ENCODE measurements at places on chromosomes 16 and 17.

DNA sequence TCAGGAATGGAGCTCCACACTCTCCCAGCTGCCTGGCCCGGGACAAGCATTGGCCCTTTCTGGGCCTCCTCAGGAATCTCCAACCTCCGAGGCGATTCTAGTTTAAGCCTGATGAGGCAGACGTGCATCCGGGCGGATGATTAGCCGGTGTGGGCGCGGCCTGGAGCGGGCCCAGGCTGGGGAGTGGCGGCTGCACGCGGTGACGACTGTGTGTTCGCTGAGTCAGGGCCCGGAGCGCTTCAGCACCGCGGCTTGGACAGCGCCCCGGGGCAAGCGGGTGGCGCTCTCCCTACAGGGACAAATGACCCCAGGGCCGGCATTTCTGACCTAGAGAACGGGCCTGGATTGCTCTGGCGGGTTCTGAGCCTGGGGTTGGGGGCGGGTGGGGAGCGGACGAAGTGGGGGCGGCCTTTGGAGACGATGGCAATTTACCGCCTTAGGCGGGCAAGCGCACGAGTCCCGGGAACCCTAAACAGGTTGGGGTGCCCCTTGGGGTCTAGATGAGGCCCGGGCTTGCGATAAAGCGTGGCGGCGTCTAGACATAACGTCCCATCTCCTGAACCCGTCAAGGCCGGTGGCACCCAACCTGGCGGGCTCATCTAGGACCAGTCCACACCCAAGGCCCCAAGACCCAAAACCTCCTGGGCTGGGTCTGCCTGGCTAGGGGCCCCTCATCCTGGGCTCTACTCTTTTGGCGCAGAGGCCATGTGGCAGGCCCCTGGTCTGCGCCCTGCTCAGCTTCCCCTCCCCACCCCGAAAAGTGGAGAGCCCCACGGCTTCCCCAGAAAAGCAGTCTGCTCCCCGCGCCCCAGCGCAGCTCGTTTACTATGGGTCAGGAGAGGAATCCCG, 22.3 kb upstream of the ZNHIT3 start:
- peak; percentile 98 for ATAC-seq

GRCh38 chr16:31874366-31875111, 932 bp downstream of the ZNF267 start:
- ATAC-seq = peak; percentile 59

DNA sequence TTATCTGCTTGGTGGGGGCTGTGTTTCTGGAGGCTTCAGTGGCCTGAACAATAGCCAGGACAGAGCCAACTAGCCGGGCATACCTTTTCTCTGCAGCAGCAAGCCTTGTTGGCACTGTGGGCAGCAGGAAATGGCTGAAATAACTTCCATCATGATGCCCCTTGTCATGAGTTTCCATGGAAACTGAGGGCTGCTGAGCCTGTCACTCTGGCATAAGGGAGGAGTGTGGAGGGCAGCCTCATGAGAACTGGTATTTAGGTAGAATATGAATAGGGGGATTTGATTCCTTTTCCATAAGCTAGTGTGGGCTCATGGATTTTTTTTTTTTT, 39.4 kb downstream of the PLCG2 start:
- ATAC-seq = no peak

GRCh38 chr17:76772842-76773525, 35.1 kb downstream of the MFSD11 start:
- ATAC-seq = peak; percentile 98

DNA sequence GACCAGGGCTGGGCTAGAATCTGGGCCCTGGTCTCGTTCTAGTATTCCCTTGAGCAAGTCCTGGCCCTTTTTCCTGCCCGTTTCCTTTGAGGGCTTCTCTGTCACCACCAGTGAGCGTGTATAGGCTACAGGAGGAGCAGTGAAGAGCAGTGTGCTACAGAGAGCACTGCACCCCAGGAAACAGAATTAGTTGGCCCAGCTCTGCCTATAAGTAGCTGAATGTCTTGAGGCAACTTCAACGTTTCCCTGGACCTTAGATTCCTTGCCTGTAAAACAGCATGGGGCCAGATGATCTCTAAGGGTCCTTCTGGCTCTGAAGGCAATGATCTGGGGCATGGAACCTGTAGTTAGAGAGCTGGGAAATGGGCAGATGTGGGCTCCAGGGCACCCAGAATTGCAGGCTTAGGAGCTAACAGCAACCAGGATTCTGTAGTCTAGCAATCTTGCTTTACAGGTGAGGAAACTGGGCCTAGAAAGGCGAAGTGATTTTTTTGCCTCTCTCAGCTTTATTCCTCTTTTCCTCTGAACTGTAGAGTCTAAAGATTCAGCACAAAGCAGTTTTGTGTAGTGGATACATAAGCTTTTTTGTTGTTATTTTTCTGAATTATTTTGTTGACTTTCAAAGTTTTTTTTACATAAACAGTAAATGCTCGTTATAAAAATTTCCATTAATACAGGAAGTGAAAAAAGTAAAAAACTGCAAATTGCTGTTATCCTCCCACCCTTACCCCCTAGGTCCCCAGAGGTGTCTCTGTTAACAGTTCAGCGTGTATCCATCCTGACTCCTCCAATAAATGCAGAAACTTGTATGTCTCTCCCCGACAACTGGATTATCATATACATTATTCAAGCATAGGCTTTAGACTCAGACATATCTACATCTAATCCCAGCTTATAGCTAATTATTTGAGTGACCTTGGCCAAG, 1.7 kb upstream of the MYL4 start:
- no peak for ATAC-seq

GRCh38 chr17:64614266-64615027, 47.7 kb downstream of the SMURF2 start:
- ATAC-seq = no peak
